T follicular helper cell (primary cell): ENCODE measurements at places on chromosomes 6 and 20.

GRCh38 chr20:61285152-61285645, 33.1 kb downstream of the CDH4 start:
- DNase-seq = no peak

DNA sequence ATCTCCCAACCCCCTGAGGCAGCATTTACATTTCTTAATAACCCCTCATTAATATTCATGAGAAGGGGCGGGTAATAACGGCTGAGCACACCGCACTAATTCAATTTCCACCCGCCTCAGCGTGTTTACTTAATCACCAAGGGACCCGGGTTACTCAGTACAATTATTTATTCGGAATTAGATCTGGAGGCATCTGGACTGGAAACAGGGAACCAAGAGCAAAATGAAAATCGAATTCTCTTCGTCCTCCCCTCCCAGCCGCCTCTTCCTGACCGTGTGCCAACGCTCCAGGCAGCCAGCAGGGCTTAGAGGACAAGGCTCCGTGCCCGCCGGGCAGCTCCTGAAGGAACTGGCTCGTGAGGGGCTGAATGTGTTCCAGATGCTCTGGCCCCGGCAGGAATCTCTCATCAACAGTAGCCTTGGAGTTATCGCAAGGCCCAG, 23.5 kb upstream of the CTNNBL1 start:
- no peak for DNase-seq

- no peak for DNase-seq
Measured at GRCh38 chr6:122449069-122449468, 22.5 kb downstream of the SERINC1 start.

DNA sequence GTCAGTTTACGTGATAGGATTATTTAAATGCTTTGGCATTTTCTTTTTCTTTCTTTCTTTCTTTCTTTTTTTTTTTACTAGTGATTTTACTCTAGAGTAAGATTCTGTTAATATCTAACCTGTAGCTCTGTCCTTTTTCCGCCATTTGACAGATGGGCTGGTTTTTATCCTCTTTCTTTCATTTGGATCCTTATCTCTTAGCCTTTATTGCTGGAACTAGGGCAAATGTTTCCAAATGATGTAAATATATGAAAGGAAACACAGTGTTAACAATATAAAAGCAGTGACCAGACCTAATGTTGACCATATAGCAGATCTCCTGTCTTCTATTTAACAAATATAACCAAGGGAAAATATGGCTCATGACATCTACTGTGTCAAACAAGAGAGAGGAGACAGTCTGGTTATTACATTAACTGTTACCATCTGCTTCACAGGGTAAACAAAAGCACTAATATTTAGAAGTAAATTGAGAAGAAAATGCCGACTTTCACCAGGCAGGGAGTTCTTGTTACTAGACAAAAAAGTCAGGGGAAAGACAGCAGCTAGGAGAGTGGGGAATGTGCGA, 59.8 kb upstream of the GCLC start:
- DNase-seq = no peak

DNA sequence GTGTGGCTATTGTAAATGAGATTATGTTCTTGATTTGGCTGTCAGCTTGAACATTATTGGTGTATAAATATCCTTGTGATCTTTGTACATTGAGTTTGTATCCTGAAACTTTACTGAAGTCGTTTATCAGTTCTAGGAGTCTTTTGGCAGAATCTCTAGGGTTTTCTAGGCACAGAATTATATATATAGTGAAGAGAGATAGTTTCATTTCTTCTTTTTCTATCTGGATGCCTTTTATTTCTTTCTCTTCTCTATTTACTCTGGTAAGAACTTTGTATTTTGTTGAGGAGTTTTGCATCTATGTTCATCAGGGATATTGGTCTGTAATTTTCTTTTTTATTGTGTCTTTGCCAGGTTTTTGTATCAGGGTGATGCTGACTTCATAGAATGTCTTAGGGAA, 589.2 kb upstream of the MAN1A1 start:
- DNase-seq = no peak

DNA sequence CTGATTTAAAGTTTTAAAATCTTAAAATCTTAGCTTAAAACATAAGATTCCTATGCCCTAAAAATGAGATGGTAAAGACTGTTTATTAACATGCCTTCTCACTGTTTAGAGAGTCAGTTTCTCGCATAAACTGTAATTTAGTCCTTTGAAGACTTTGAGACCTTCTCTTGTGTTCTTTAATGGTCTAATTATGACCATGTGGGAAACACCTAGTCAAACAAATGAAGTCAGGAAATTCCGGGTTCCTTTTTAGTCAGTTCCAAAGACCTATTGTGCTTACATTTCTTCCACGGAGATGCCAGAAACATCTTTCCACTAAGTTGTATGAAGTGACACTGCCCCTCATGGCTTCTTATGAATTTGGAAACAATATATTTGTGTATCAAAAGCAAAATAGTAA, 64.2 kb upstream of the KIF25 start:
- no peak for DNase-seq
